ENCODE measurements at places on chromosomes 2 and 18.

DNA sequence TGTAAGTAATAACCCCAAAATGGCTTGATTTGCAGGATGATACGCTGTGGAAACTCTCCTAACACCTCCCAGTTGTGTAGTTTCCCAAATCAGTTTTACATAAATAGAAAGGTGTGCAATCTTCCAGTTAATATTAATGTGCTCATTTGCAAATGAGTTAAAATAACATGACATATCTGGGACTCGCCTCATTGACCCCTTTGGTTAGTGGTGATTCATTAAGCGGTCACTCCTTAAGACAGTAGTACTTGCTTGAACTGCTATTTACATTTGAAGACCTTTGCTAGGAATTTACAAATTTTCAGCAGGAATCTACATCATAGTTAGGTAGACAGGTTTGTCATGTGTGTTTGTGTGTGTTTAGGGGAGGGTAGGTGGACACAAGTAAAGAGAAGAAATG lies 1367.7 kb upstream of the CELF4 start:
- no peak for DNase-seq

GRCh38 chr18:35969676-35970075 lies 2.8 kb upstream of the RMP24 start:
- no peak for DNase-seq

DNA sequence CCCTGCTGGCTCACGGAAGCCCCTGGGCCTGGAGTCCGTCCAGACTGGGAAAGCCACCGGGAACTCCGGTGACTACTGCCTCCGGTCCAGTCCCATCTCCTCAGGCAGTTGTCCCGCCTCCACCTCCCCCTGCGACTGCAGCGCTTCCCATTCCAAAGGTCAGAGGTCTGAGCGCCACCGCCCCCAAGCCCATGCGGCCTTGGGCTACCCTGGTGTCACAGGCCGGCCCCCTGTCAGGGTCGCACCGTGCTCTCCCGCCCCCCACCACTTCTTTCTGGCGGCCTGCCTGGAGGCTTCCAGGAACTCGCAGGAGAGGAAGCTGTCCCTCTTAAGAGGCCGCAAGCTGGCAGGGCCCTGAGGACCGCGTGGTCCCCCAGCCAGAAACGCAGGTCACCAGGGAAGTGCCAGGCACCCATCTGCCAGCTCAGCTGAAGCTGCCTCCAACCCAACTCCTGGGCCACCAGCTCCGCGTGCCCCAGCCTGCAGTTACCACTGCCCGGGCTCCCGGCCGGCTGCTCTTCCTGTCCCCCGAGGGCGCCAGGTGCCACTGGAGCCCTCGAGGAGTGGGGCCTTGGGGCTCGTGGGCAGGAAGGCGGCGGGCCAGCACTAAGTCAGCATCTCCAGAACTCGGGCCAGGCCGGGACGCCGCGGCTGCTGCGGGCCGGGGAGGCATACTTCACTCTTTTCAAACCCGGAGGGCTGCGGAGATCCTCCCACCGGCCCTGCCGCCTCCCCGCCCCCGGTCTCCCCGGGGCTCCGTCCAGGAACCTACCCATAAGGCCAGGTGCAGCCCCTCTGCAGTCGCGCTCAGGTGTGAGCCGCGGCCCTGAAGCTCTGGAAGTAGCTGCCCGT lies 83.3 kb upstream of the POMC start:
- no peak for DNase-seq

DNA sequence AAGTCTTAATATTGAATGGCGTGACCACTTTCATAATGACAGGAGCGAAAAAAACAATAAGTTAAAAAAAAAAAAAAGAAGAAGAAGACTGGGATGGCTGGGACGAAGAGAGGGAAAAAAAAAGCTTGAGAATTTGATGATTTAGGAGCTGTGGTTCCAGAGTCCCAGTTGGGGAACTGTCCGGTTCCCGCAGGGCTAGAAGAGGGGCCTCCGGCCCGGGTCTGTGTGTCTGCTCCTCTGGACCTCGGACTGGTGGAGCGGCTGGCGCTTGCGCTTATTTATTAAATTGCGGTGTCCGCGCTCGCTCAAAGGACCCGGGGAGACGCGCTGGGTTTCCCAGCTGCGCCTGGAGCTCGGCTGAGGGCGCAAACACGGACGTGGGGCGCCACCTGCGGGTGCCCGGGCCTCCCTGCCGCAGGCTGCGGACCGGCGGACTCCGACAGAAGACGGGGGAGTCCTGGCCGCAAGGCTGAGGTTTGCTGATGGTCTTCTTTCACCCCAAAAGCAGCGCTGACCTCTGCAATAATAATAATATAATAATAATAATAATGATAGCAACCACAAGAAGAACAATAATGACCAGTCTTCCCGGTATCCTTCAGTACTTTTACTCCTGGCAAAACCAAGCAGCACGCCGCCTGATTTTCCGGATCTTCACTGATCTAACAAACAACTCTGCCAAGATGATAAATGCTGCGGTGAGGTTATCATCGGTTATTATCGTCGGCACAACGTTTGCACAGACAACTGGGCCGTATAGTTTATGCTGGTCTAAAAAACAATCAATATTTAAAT lies at the start of gene CBLN2:
CBLN2 (minus strand) TSS at position 251 of the 795 bp plus-strand sequence. CDS start 2,182 bp downstream, outside the sequence.
- peak; percentile 19 for DNase-seq

GRCh38 chr2:186189816-186190215 lies 296.2 kb upstream of the ZC3H15 start:
- no peak for DNase-seq

DNA sequence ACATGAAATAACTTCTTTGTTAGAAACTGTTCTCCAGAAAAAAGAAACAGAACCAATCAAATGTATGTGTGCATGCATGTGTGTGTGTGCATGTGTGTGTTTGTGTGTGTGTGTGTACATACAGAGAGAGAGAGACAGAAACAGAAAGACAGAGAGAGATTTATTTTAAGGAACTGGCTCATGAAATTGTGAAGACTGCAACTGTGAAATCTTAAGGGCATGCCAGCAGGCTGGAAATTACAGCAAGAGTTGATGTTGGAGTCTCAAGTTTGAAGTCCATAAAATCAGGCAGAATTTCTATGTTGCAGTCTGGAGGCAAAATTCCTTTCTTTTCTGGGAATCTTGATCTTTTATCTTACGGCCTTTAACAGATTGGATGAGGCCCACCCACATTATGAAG lies 168.9 kb upstream of the CDH20 start:
- no peak for DNase-seq
